Amygdala (tissue), 56 donors: ENCODE measurements at places on chromosomes 5 and 9.

DNA sequence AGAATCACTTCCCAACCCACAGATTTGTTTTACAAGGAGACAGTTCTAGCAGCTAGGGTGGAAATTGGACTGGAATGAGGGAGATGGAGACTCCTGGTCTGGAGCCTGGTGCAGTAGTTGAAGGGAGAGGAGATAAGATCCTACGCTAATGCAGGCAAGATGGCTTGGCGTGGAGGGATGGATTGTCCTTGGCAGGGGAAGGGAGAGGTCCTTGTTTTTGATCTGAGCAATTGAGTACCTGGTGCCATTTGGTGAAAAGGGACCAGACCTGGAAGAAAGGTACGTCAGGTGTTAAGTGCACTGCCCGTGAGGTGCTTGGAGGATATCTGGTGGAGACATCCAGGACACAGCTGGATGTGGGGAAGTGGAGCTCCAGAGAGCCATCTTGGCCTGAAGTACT, 35.7 kb downstream of the ANGPTL2 start:
- no peak for DNase-seq

DNA sequence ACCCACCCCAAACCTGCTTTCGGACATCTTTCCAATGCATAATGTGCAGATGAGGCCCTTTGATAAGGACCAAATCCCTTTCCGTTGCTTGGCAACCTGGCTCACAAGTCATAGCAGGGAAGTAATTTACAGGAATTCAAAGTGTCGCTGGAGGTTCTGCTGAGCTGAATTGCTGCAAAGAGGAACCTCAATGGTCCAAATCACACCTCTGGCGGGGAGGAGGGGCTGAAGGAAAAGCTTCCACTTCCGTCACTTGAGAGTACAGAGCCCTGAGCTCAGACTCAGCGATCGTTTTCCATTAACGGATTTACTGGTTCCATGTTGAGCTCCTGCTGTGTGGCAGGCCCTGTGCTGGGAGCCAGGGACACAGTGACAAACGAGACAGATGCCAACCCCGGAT, 99.3 kb downstream of the KCNIP1 start:
- DNase-seq, result no peak

DNA sequence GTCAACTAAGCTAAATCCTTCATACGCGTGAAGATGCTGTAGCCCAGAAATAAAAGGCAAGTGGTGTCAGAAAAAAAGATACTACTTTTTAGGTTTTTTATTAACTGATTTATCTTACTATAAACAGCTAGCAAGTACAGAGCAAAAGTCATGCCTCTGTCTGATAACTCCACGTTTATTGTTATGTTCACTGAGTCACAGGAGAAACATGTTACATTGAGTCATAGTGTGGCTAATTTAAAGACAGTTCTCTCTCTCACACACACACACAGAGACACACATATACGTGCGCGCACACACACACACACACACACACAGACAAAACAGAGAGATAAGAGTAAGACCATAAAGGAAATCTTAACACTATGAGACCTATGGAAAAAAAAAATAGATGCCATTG, 770.0 kb upstream of the CDH10 start:
- no peak for DNase-seq

GRCh38 chr5:178213748-178214151, 9.4 kb downstream of the HNRNPAB start:
- no peak for DNase-seq

GRCh38 chr5:10999714-11000113, 238.7 kb upstream of the DAP start:
- no peak for DNase-seq

DNA sequence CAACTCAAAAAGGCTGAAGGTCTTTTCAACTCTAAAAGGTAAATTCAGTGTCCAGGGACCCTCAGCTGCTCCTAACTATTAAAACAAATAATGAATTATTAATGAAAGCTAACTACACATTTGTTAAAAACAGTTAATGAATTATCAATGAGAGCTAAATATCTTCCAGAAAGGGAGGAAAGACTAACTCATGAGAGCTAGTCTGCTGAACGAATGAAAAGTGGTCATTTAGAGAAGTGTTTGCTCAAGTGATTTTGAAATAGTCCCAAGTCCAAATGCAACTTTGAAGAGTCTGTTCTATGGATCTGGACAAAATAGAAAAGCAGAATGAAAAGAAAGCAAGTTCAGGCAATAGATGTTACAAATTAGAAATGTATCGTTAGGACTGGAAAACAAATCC, 133.9 kb upstream of the SPEF2 start:
- no peak for DNase-seq

GRCh38 chr5:156407251-156407650, 80.3 kb downstream of the SGCD start:
- no peak for DNase-seq

- DNase-seq, result no peak
Observed at GRCh38 chr9:90770927-90771326, 30.7 kb upstream of the SYK start.

- DNase-seq, result peak; percentile 77
Observed at GRCh38 chr9:127873223-127873691, 4.2 kb downstream of the AK1 start.

DNA sequence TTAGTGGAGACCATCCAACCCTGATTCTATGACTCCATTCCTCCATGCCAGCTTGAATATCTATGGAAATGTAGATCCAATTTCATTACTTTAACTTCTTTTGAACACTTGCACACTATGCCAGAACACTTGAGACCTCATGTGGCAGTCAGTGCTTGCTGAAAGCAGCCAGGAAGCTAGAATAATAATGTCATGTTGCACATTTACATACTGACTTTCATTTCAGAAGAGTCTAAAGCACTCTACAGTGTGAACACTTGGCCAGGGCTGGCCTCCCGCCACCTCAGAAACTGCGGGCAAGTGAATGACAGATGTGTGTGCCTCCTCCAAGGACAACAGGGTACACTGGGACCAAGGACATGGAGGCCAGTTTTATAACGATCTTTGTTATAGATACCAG, 97.3 kb downstream of the SLF1 start:
- DNase-seq, result no peak

- no peak for DNase-seq
Observed at GRCh38 chr5:74310386-74310785, 330.1 kb downstream of the ENC1 start.

GRCh38 chr5:103674739-103675138, 112.2 kb upstream of the NUDT12 start:
- DNase-seq, result no peak

- no peak for DNase-seq
Observed at GRCh38 chr5:169765176-169765996, 128.3 kb downstream of the DOCK2 start.

DNA sequence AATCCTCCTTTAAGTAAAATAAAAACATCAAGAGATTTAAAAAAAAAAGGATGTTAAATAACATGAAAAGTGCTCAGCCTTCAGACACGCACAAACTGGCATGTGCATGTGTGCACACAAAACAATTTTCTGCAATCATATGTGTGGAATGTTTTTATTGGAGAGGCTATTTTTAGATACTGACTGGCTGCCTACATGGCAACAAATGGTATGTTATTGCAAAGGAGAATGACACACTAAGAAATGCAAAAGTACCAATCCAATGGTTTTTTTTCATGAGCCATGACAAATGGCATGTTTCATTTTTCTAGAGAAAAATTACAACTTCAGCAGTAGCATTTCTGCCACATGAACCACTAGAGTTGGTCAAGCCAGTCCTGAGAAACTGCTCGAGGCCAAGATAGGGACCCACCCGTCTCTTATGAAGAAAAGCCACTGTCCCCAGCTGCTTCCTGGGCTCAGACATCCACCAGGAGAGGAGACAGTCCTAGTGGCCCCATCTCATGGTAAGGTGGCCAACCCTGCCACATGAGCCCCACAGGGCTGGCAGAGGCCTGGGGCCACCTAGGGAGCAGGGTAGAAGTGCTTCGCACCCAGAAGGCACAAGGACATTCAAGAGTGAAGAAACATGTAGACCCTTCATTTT, 116.4 kb downstream of the MYO10 start:
- no peak for DNase-seq

DNA sequence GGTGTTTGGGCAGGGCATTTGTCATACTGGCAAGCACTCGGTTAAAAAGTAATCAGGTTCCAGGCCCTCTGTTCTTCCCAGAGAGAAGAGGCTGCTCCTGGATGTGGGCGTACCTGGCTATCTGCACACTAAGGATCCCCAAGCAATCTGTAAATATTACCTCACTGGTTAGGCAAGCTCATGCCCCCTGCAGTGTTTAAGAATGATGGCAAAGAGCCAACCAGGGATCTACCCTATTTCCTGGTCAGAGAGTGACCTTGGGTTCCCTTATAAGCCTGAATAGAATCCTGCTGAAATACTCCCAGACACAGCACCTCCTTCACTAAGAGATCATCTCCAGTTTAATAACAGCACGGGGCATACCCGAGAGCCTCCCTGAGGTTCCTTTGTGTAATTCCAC, 181.2 kb downstream of the PIK3R1 start:
- DNase-seq, result no peak

- DNase-seq, result peak; percentile 55
Observed at GRCh38 chr5:134466241-134467069, 54.8 kb upstream of the CDKN2AIPNL start.

GRCh38 chr5:155953335-155953734, 373.6 kb upstream of the SGCD start:
- no peak for DNase-seq

DNA sequence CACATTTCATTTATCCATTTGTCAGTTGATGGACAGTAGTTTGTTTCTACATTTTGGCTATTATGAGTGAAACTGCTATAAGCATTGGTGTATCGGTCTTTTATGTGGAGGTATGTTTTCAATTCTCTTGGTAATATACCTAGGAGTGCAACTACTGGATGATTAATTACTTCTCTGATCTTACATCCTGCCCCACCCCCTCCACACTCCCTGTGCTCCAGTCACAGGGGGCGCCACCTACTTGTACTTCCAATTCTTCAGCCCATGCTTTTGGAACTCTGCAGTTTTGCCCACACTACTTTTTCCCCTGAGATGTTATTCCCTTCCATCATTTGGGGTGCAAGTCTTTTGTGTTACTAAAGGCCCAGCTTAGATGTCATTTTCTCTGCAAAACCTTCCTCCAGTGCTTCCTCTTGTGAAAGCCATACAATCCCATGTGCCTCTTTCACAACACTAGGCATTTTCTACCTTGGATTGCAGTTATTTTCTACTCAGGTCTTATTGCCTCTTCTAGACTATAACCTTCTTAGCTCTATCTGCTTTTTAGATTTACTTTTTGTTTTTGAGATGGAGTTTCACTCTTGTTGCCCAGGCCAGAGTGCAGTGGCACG, 42.1 kb downstream of the SEC61B start:
- no peak for DNase-seq

- no peak for DNase-seq
Observed at GRCh38 chr9:90698871-90699440, 56.3 kb upstream of the DIRAS2 start.

GRCh38 chr5:43033841-43034590, 6.1 kb downstream of the ANXA2R start:
- DNase-seq, result no peak

DNA sequence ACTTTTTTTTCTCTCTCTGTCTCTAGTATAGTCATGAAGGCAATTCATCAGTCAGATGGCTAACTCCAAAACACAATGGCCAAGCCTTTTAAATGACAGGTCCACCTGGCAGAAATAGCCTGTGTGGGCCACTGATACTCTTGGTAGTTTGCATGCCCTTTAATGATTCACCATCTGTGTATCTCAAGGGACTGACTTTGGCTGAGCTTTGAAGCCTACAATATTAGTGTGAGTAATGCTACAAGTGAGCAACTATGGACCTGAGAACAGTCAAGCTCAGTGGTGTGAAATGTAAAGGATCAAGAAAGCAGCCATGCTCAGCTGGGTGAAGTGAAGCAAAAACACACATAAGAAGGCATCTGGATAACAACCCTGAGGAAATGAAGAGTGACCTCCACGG, 506.9 kb downstream of the TLE1 start:
- no peak for DNase-seq

DNA sequence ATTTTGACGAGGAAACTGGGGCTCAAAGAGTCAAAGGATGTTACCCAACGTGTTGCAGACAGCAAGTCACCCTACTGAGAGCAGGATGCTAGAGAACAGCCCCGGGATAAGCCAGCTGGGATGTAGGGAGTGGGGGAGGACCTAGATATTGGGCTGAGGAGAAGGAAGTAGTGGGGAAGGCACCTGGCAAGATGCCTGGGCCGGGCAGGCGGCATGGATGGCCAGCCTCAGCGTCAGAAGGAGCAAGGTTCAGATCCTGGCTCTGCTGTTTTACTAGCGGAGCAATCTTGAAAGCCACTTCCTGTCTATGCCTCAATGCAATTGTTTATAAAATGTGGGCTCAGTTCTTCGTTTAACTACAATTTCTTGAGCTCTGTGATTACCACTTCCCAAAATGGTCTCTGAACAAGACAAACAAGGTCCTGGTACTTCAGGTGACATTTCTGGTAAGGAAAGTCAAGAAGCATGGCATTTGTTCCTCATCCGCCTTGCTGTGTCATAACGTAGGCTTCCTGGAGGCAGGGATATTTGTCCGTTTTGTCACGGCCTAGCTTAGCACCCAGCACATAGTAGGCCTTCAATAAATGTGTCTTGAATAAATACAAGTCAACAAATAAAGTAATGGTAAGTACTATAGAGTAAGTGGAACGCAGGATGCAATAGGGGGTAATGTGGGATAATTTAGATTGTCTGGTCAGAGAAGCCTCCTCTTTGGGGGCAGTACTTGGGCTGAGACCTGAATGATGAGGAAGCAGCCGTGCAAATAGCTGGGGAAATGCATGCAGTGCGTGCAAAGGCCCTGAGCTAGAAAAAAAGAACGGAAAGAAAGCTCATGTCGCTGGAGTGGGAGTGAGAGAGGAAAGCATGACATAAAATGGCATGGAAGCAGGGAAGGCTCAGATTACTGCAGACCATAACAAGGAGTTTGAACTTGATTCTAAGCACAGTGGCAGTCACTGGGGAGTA, 70.5 kb downstream of the SMIM23 start:
- no peak for DNase-seq

GRCh38 chr5:141878186-141878710, at the start of gene PCDH1:
TSS of gene PCDH1 (minus strand) at chr5:141878410. CDS start at chr5:141878262, 148 bp downstream.
- peak; percentile 69 for DNase-seq

GRCh38 chr5:124459984-124460383, 286.5 kb downstream of the ZNF608 start:
- no peak for DNase-seq

GRCh38 chr5:107126341-107126740, 544.4 kb downstream of the EFNA5 start:
- DNase-seq, result no peak

GRCh38 chr5:83518319-83519061, 46.9 kb downstream of the VCAN start:
- no peak for DNase-seq

DNA sequence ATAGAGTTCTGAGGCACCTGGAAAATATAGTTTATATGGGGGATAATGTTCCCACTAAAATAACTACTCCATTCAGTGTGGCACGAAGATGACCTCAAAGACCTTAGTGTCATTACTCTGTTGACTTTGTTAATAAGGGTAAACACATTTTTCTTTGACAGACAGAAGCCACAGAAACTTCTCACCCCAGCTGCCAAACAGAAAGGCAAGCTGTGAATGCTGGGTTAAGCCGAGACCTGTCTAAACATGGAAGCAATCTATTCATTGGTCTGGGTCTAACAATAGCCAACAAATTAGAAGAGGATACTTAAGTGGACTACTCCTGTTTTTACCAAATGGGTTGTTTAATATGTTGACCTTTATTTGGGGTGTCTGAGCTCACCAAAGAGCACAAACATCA, 171.4 kb downstream of the TLE1 start:
- DNase-seq, result no peak

- DNase-seq, result no peak
Observed at GRCh38 chr5:52148679-52149078, 639.0 kb upstream of the ITGA1 start.
